ENCODE measurements at places on chromosomes 3 and 15. TPM values are rescaled to one million over a fixed set of nuclear protein-coding genes. Genes with fewer than 3 reads are reported as not detected.
A peak's percentile ranks its signal among the peaks of the same experiment; 100 is the strongest.

DNA sequence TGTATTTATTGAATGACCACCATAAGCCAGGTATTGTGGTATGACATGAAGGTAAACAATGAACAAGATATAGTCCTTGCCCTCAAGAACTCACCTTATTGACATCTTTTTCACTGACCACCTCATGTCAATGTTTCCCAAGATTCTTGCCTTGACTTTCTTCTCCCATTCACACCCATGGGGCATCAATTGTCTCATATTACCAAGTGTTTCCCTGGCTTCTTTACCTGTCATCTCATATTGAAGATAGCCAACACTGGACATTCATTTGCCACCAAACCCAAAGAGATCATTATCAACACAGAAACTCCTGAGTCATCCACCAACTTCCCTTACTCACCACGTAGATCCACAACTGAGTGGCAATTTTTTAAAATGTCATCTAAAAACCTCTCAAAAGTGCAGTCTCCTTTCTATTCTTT lies 2.2 kb downstream of the EFHB start:
- H3K27me3 ChIP-seq = peaks cover 9% of the 10 kb centered on the region
- H3K27ac ChIP-seq = peak overlapping the region; percentile 12
- no peak overlapping the region for H3K4me3 ChIP-seq
- peaks cover 16% of the 10 kb centered on the region for H3K4me1 ChIP-seq
- H3K36me3 ChIP-seq = no peaks in the 10 kb centered on the region

DNA sequence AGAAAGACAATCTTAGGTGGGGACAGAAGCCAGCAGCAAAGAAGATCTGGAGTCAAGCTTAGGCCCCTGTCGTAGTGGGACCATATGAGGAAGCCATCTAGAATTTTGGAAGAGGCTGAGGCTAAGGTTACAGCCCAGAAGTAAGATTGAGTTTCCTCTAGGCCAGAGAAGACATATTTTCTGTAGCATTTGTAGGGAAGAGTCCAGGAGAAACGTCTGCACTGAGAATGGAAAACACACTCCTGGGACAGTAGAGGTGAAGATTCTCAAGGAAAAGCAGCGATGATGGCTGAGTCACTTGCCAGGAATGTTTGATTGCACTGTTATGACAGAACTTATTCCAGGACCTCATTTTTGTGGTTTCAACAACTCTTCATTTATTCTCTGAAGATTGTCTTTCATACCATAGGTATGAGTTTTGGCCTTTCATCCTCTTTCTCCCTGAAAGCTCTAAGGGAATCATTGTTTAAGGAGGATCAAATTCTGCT lies 107.2 kb downstream of the GTPBP8 start:
- no peak for DNase-seq
- peaks cover 2% of the 10 kb centered on the region for H3K27me3 ChIP-seq
- H3K27ac ChIP-seq = no peak overlapping the region
- H3K4me3 ChIP-seq = no peak overlapping the region
- H3K36me3 ChIP-seq = no peaks in the 10 kb centered on the region

GRCh38 chr3:161393310-161393709 lies 22.0 kb upstream of the SPTSSB start:
- H3K27ac ChIP-seq = no peak overlapping the region
- DNase-seq = no peak
- H3K4me1 ChIP-seq = peaks cover 48% of the 10 kb centered on the region
- peaks cover 6% of the 10 kb centered on the region for H3K36me3 ChIP-seq

DNA sequence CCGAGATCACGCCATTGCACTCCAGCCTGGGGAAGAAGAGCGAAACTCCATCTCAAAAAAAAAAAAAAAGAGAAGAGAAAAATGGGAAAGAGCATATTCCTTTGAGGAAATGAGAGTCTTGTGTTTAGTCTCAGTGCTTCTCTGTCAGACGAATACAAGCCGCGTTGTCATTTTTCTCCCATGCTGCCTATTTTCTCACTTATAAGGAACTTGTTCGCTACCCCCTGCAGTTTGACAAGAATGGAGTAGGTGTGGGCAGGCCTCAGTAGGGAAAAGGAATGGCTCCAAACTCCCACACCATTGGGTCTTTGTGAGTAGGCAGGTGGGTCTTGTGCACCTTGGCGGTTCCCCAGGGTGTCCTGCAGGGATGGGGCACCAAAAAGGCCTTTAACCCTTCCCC lies 6.5 kb downstream of the GPR160 start:
- H3K4me1 ChIP-seq = no peaks in the 10 kb centered on the region
- DNase-seq = no peak
- no peaks in the 10 kb centered on the region for H3K36me3 ChIP-seq
- H3K4me3 ChIP-seq = no peak overlapping the region

- DNase-seq = no peak
- H3K4me3 ChIP-seq = peak overlapping the region; percentile 87
- H3K36me3 ChIP-seq = no peaks in the 10 kb centered on the region
- H3K4me1 ChIP-seq = peaks cover 28% of the 10 kb centered on the region
- peak overlapping the region; percentile 77 for H3K27ac ChIP-seq
Measured at GRCh38 chr3:53256704-53257055, 858 bp upstream of the TKT start.

- no peaks in the 10 kb centered on the region for H3K4me1 ChIP-seq
- no peaks in the 10 kb centered on the region for H3K27me3 ChIP-seq
- no peak for DNase-seq
- no peak overlapping the region for H3K27ac ChIP-seq
- no peaks in the 10 kb centered on the region for H3K36me3 ChIP-seq
Measured at GRCh38 chr15:50232791-50233190, 32.7 kb downstream of the HDC start.

DNA sequence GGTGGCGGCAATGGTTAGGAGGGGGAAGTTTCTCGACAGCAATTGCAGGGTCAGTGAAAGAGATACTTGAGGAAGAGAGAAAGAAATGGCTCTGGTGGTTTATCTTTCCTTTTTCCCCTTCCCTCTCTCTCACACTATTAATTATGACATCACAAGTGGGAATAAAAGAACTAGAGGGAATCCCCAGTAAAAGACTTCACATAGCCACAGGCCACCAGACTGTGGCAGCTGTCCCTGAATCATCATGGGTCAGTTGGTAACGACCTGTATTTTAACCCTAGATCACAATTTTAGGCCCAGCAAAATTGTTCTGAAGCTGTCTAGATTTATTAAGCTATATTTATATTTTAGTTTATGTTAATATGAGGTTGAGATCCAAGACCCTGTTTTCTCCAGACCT lies 40.3 kb downstream of the MBNL1 start:
- no peaks in the 10 kb centered on the region for H3K36me3 ChIP-seq
- peak overlapping the region; percentile 53 for H3K27ac ChIP-seq
- peaks cover 87% of the 10 kb centered on the region for H3K4me1 ChIP-seq
- no peaks in the 10 kb centered on the region for H3K27me3 ChIP-seq
- DNase-seq = no peak
- no peak overlapping the region for H3K4me3 ChIP-seq

DNA sequence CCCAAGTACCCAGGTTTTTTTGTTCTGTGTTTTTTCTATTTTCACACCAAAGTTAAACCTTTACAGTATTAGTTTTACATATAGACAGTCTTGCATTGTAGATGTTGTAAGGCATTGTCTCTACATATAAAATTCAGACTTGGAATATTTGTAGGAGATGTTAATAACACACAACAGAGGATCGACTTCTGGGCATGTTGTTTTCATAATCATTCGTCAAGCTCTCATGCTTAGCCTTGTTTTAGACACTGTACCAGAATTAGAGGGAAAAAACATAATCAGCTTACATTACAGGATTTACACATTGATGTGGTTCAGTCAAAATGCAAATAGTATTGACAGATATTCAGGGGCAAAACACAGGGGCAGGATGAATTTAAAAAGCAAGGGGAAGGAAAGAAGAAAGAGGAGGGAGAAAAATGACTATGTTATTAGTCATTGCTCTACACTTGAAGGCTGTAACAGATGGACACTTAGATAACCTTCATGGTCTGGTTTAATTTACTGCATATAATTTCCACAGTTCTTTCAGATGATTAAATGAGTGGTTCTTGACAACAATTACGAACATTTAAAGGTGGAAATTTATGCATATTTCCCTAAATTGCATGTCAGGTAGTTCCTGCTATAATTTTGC lies 7.5 kb downstream of the CMSS1 start:
- no peaks in the 10 kb centered on the region for H3K36me3 ChIP-seq
- no peak overlapping the region for H3K4me3 ChIP-seq
- no peak overlapping the region for H3K27ac ChIP-seq
- H3K4me1 ChIP-seq = no peaks in the 10 kb centered on the region
- no peaks in the 10 kb centered on the region for H3K27me3 ChIP-seq
- DNase-seq = no peak

- H3K4me1 ChIP-seq = no peaks in the 10 kb centered on the region
- no peak for DNase-seq
- no peaks in the 10 kb centered on the region for H3K36me3 ChIP-seq
- peaks cover 2% of the 10 kb centered on the region for H3K27me3 ChIP-seq
- no peak overlapping the region for H3K27ac ChIP-seq
Measured at GRCh38 chr3:121961283-121961682, 60.8 kb downstream of the ILDR1 start.

- H3K27ac ChIP-seq = no peak overlapping the region
- DNase-seq = no peak
- H3K4me1 ChIP-seq = no peaks in the 10 kb centered on the region
- no peaks in the 10 kb centered on the region for H3K27me3 ChIP-seq
Measured at GRCh38 chr3:143608966-143609365, 239.3 kb downstream of the SLC9A9 start.

DNA sequence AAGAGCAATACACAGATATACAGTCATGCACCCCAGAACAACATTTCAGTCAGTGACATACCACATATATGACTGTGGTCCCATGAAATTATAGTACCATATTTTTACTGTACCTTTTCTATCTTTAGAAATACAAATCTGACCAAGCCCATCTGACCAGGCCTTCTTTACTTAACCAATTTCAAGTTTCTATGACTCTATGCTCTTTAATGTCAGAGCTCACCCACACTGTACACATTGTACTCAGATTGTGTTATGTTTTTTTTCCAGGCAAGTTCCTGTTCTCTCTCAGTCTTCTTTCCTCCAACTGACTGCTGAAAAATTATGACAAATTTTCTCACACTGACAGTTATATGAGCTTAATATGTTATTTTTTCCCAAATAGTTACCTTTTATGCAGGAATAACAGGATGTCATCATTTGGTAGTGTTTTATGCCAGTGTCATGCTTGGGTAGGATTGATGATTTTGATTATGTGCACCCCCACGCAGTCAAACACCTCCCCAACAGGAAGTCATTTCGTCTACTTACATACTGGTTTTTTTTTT lies 8.0 kb upstream of the CBLB start:
- H3K27me3 ChIP-seq = no peaks in the 10 kb centered on the region
- H3K4me1 ChIP-seq = peaks cover 31% of the 10 kb centered on the region
- H3K4me3 ChIP-seq = peak overlapping the region; percentile 76
- no peaks in the 10 kb centered on the region for H3K36me3 ChIP-seq

DNA sequence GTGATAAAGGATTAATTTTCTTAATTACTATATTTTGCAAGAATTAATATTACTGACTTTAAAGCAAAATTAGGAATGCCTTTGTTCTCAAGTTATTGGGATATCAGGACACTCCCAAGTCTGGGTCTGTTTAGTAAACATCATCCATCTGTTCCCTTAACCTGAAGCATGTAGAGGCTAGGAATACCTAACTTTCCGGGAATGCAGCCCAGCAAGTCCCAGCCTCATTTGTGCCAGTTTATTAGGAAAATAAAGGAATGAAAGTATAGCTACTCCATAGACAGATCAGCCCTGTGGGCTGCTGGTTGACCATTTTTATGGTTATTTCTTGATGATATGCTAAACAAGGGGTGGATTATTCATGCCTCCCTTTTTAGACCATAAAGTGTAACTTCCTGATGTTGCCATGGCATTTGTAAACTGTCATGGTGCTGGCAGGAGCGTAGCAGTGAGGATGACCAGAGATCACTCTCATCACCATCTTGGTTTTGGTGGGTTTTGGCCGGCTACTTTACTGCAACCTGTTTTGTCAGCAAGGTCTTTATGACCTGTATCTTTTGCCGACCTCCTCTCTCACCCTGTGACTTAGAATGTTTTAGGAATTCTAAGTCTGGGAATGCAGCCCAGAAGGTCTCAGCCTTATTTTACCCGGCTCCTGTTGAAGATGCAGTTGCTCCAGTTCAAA lies 540.2 kb downstream of the NAALADL2 start:
- H3K4me3 ChIP-seq = no peak overlapping the region
- no peaks in the 10 kb centered on the region for H3K4me1 ChIP-seq
- no peak for DNase-seq
- no peaks in the 10 kb centered on the region for H3K27me3 ChIP-seq
- H3K36me3 ChIP-seq = no peaks in the 10 kb centered on the region
- no peak overlapping the region for H3K27ac ChIP-seq

- peaks cover 4% of the 10 kb centered on the region for H3K4me1 ChIP-seq
Measured at GRCh38 chr15:35499723-35500122, 46.2 kb downstream of the DPH6 start.

DNA sequence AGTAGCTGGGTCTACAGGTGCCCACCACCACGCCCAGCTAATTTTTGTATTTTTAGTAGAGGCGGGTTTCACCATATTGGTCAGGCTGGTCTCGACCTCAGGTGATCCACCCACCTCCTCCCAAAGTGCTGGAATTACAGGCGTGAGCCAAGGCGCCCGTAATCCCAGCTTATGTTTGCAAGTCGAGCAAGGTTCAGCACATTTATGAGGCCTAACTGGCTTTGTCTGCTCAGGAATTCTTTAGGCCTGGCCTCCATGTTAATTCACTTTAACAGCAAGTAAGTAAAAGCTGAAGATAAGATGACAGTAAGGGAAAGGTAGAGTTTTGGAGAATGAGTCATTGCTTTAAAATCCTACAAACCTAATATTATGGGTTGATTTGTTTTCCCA lies 24.6 kb downstream of the SIDT1 start:
- H3K4me3 ChIP-seq = no peak overlapping the region
- H3K36me3 ChIP-seq = no peaks in the 10 kb centered on the region
- H3K27ac ChIP-seq = no peak overlapping the region
- peaks cover 2% of the 10 kb centered on the region for H3K27me3 ChIP-seq

DNA sequence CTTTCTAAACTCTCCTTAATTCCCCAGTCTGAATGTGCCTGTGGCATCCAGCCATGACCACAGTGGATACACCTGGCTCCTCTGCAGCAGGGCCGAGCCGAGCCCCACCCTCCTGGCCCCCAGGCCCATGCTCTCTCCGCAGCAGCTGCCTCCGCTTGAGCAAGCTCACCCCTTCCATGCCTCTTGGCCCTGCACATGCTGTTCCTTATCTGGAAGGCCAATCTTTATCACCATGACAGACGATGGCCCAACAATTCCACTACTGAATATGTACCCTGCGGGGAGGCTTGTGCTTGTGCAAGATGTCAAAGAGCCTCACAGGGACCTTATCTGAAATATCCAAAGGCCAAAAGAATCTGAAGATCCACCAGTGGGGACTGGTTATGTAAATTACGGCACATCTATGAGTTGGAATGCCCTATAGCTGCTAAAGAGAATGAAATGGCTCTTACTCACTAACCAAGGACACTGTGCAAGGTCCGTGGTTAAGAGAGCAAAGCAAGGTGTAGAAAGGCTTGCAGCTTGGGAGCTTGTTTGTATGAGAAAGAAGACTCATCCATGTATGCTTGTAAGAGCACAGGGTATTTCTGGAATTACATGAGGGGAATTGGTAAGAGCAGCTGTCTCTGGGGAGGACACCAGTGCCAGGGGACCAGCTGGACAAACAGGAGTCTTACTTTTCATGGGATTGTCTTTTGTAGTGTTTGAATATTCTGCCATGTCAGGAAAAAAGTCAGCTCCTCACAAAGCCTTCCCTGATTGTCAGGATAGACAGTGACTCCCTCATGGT lies 55.2 kb downstream of the WNT7A start:
- no peak overlapping the region for H3K4me3 ChIP-seq
- no peaks in the 10 kb centered on the region for H3K27me3 ChIP-seq
- H3K27ac ChIP-seq = no peak overlapping the region
- H3K36me3 ChIP-seq = no peaks in the 10 kb centered on the region
- H3K4me1 ChIP-seq = no peaks in the 10 kb centered on the region

The RARRES1 gene
- not detected for polyA plus RNA-seq

The FANCD2OS gene
- not detected for polyA plus RNA-seq

The FOXP1 gene
- 84.0 TPM for polyA plus RNA-seq

The TIMP4 gene
- polyA plus RNA-seq = not detected

The SI gene
- not detected for polyA plus RNA-seq

The SCAANT1 gene
- polyA plus RNA-seq = 6.3 TPM

The RPS17 gene
- polyA plus RNA-seq = 663 TPM

Measured in immature natural killer cell (primary cell).